ENCODE measurements at places on chromosomes 4 and X.
A peak's percentile ranks its signal among the peaks of the same experiment; 100 is the strongest.

DNA sequence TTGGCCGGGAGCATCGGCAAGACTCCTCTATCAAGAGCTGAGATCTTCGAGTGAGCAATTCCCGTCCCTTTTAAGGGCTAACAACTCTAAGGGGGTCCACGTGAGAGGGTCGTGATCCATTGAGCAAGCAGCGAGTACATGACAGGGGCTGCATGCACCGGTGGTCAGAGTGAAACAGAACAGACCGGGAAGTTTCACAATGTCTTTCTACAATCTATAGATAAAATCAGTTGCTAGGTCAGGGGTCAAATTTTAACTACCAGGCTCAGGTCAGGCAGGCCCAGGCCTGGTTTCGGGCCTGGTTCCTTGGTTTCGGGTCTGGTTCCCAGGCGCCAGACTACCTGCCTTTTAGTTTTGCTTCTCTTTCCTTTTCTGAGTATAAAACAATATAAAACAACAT lies 160.1 kb downstream of the PTCHD1 start:
- no peak for DNase-seq

- peak; percentile 16 for DNase-seq
Observed at GRCh38 chr4:104490096-104490769, 4.5 kb downstream of the CXXC4 start.

- DNase-seq, result no peak
Observed at GRCh38 chr4:22794732-22795131, 102.0 kb downstream of the GBA3 start.

DNA sequence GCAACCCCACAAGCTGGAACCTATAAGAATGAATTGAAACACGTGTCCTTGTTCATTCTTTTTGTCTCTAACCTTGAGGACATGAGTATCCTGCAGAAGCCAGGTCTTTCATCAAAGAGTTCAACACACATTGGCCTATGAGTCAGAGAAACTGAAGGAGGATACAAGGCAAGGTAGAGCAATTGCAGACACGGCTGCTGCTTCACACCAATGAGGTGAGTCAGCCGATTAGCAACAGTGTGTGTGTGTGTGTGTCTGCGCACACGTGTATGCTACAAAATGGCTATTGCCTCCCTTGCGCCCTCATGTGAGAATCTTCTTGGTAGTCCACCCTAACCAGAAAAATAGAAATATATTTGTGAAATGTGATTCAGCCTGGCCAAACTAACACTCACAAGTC lies 1477.7 kb upstream of the IGFBP7 start:
- DNase-seq, result no peak

- no peak for DNase-seq
Observed at GRCh38 chr4:76993787-76994641, 44.5 kb downstream of the SEPTIN11 start.

DNA sequence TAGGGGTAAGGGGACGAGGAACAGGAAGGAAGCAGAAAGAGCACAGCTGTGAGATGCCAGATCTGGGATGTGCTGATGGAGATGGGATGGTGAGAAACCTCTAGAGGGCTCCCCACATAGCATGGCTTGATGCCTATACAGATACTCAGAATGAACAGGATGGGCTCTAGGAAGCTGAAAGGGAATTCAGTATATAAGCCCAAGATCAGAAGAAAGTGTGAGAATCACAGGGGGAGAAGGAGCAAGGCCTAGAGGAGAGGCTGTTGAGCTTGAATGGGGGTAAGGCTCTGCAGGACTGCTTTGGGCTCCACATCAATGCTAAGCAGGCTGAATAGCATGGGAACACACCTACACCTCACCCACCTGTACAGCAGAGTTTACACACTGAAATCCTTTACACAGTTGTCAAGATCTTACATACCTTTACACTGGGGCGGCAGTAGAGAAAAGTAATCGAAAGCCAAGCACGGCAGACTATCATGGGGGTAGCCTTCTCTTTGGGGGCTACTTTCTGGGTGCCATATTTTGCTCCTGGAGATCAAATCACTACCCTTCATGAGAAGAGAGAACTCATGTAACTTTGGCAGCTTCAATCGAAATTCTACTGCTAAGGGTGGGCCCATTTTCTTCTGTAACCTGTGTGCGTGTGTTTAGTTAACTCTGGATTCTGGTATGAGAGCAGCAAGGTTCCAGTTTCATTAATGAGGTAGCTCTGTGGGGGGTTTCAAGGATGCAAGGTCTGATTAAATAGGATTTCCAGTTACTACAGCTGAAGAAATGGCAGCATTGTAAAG lies 30.6 kb downstream of the HOPX start:
- no peak for DNase-seq

- no peak for DNase-seq
Observed at GRCh38 chrX:139211568-139212182, 318.9 kb upstream of the F9 start.

DNA sequence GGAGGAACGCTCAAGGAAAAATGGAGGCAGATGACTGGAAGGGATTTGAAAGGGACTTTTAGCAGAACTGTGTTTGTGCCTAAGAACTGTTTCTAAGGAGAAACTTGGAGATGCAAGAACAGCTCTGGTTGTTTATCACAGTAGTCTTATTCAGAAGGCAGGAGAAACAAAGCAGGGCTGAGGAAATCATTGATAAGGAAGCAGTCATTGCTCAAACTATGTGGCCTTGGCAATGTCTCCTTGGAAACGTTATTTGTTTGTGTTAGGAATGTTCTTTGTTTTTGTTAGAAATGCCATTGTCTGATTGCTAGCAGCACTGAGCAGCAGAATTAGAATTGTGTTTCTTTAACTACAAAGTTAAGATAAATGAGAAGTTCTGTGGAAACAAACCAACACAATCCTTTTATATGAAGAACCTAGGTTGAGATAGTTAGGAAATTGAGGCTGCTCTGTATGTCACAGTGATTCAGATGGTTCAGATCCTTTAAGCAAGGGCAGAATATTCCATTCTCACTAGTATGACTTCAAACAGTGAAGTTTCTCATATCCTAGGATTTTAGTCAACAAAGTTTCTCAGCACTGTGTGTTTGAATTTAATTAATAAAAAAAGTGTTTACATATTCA lies 1191.3 kb upstream of the IGFBP7 start:
- no peak for DNase-seq

DNA sequence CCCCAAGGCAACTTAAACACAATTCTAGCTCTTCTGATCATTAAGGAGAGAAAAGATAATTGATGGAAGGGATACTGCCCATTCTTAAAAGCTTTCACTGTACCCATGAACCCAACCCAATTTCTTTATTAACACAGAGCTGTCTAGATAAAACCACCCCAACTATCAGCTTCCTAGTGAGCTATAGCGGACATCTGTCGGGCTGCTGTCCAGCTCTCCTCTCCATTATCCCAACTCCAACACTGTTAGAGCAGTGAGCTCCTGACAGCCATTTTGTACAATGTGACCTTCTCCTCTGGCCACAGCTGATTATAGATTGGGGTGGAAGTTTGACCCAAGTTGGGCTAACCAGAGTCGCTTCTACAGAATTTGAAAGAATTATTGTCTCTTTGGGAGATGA lies 66.1 kb downstream of the HADH start:
- no peak for DNase-seq

DNA sequence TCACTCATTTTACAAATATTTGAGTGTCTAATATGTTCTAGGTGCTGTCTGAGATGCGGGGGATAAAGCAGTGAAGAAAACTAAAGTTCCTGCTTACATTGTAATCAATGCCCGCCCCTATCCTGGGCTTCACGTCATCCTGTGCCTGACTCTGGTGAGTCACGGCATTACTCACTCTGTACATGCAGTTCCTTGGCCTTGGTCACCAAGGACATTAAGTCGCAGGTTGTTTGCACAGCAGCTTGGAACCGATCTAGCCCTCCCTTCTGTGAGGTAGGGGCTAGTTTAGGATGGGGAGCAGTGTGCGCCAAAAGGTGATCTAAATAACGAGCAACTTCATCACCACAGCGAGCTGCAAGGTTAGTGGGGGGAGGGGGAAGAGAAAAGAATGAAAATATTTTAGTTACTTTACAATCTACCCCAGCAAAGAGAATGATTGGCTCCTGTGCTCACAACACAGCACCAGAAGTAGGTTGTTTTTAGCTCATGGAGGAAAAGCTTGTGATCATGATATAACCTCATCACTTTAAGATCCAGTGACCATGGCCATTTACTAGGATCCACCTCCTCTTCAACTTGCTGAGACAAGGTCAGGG lies 48.0 kb upstream of the HDAC8 start:
- no peak for DNase-seq

- no peak for DNase-seq
Observed at GRCh38 chr4:82421796-82422560, 8.3 kb downstream of the HNRNPDL start.

DNA sequence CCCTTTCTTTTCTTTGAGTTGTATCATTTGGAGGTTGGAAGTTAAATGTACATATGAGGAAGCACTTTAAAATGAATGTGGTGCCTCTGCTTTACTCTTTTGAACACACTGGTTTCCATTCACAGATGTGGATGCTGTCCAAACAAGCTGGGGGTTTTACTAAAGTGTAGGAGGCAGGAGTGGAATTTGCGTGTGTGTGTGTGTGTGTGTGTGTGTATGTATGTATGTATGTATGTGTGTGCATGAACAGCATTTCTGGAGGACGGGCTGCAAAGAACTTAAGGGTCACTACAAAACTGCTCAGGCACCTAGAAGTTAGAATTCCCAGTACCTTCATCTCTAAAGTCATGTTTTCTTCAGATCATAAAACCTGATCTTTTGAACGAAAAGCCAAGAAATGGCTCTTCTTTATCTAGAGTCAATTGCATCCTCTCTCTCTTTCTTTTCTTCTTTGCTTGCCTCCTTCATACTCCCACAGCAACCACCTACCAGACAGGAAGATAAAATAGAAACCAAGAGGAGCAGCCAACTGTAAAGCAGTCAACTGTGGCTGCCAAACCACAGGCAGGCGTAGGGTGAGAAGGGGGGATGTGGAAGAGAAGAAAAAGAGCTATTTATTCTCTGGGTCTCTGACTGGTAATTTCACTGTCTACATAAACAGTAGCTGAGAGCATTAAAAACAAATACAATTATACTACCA lies 177.0 kb upstream of the RASGEF1B start:
- no peak for DNase-seq

GRCh38 chrX:28847423-28847822 lies 260.2 kb downstream of the IL1RAPL1 start:
- no peak for DNase-seq

- no peak for DNase-seq
Observed at GRCh38 chrX:150184491-150184890, 178.6 kb upstream of the MAMLD1 start.

DNA sequence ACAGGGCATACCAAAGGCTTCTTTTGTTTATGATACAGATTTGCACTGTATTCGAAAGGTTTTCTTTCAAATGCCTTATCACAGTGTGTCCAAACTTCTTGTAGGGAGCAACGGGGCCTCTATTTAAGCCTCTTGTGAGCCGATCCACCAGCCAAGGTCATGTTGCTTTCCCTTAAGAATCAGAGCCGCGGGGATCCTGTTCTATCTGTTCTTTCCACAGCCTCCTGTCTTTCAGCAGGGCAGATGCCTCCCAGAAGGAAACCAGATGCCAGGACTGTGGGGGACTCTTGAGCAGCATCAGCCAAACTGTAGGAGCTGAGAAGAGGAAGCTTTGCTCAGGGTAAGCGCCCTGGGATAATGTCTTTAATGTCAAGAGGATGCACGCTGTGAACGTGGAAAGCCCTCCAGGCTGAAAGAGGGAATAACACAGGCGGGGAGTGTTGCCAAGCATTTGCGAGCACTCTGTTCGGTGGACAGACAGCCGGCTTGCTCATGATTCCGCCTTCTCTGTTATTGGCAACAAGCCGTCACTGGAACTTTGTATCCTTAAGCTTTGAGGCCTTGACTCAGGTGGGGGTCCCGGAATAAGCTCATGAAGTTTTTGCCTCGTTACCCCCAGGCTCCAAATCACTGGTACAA lies 279.8 kb upstream of the FRG1 start:
- peak; percentile 49 for DNase-seq

- no peak for DNase-seq
Observed at GRCh38 chr4:47287735-47288134, 175.8 kb downstream of the COMMD8 start.

DNA sequence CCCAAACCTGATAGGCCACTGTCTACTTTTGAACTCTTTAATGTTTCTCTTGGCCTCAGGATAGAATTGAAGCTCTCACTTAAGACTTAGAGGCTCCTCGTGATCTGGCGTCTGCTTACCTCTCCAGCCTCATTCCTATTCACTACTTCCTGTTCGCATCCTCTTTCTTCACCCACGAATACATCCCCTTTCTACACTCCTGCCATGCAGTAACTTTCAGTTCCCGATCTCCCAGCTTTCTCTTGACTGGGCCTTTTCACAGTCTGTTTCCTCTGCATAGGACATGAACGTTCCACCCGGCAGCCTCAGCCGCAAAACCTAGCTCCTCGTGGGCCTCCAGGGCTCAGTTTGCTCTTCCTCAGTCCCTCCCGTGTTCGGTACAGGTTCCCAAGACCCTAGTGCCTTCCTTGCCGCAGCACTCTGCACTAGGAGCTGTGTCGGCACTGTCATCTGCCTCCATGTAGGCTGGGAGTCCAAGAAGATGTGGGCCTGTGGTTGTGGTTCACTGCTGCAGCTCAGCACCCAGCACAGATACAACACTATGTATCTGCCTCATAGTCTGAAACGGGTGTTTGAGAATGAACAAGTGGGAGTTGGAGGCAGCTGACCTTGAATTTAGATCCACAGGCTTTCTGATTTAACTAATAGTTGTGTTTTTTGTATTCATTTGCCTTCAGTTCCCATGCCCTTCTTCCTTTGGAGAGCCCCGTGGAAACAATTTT lies 15.8 kb downstream of the RPL39 start:
- DNase-seq, result no peak

DNA sequence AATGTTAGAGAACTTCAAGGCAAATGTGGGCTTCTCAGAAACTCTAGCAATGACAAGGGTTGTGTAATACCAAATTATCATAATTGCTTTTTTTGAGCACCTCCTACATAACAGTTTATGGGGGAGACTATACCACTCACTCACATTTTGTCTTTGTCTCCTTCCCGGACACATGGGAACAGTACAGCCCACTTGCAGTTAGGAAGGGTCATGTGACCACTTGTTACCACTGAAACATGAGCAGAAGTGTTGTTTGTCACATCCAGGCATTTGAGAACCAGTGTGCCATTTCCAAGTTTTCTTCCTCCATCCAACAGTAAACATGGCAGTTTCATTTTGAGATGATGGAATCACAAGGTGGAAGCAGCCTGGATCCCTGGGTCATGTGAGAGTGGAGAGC lies 6.9 kb downstream of the MAGEA11 start:
- DNase-seq, result no peak
